ENCODE measurements at places on chromosomes 6 and 20. TPM values are rescaled to one million over a fixed set of nuclear protein-coding genes. Genes with fewer than 3 reads are reported as not detected.

DNA sequence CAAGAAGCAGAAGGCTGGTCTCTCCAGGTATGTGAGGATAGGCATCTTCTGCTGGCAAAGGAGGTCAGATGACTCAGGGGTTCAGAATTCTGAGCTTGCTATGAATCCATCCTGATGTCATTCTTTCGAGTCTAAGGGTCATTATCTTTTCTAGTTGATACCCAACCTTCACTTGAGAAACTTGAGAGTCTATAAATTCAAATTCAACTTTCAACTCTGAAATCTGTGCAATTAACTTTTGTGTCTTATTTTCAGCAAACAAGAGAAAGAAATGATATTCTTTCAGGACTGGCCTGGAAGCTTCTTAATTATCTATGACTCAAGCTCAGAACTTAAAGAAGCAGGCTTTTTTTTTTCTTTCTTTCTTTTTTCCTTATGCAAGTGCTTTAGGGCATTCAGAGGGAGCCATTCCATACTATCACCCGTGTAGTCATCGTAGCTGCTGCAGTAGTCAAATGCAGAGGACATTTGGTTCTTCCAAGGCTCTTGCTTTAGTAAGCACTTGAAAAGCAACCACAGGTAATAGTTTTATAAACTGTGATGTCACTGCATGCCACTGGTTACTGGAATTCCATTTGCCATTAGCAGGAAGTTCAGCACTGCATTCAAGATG lies 93.0 kb downstream of the ADTRP start:
- no peaks in the 10 kb centered on the region for H3K36me3 ChIP-seq
- no peaks in the 10 kb centered on the region for H3K27me3 ChIP-seq
- no peaks in the 10 kb centered on the region for H3K4me1 ChIP-seq
- H3K27ac ChIP-seq, result no peak overlapping the region

- H3K27me3 ChIP-seq, result no peaks in the 10 kb centered on the region
- H3K4me3 ChIP-seq, result no peak overlapping the region
- H3K36me3 ChIP-seq, result peaks cover 65% of the 10 kb centered on the region
- no peak for DNase-seq
- no peaks in the 10 kb centered on the region for H3K4me1 ChIP-seq
Observed at GRCh38 chr20:1160991-1161390, 23.8 kb downstream of the TMEM74B start.

GRCh38 chr20:58117944-58118343 lies 110.5 kb downstream of the ANKRD60 start:
- H3K27me3 ChIP-seq, result no peaks in the 10 kb centered on the region
- no peak overlapping the region for H3K4me3 ChIP-seq
- no peak overlapping the region for H3K27ac ChIP-seq
- peaks cover 18% of the 10 kb centered on the region for H3K4me1 ChIP-seq

DNA sequence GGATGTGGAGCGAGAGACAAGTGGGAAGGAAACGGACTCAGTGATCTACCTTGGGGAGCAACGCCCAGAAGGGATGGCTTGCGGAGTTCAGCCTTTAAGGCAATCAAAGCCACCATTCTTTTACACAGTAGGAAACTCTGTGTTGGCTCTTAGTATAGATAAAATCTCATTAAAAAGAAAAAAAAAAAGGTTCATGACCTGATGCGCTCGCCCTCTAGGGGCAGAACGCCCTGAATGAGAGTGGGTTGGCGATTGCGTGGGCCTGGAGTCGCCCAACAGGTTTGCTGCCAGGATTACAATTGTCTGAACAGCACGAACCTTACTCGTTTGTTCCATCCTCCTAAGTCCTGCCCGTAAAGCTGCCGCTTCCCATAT lies 1.2 kb downstream of the TPD52L1 start:
- H3K27ac ChIP-seq, result peak overlapping the region; percentile 67
- H3K36me3 ChIP-seq, result no peaks in the 10 kb centered on the region
- H3K4me3 ChIP-seq, result peak overlapping the region; percentile 63
- H3K27me3 ChIP-seq, result peaks cover 6% of the 10 kb centered on the region
- DNase-seq, result no peak
- H3K4me1 ChIP-seq, result peaks cover 9% of the 10 kb centered on the region

GRCh38 chr20:47854687-47855212 lies 69.5 kb upstream of the SULF2 start:
- DNase-seq, result no peak
- H3K27ac ChIP-seq, result no peak overlapping the region
- H3K4me1 ChIP-seq, result peaks cover 19% of the 10 kb centered on the region
- H3K36me3 ChIP-seq, result no peaks in the 10 kb centered on the region

- no peaks in the 10 kb centered on the region for H3K36me3 ChIP-seq
- peaks cover 4% of the 10 kb centered on the region for H3K4me1 ChIP-seq
- DNase-seq, result no peak
- H3K4me3 ChIP-seq, result no peak overlapping the region
- H3K27me3 ChIP-seq, result peaks cover 2% of the 10 kb centered on the region
- H3K27ac ChIP-seq, result no peak overlapping the region
Observed at GRCh38 chr6:53353624-53354023, 4.9 kb upstream of the ELOVL5 start.

DNA sequence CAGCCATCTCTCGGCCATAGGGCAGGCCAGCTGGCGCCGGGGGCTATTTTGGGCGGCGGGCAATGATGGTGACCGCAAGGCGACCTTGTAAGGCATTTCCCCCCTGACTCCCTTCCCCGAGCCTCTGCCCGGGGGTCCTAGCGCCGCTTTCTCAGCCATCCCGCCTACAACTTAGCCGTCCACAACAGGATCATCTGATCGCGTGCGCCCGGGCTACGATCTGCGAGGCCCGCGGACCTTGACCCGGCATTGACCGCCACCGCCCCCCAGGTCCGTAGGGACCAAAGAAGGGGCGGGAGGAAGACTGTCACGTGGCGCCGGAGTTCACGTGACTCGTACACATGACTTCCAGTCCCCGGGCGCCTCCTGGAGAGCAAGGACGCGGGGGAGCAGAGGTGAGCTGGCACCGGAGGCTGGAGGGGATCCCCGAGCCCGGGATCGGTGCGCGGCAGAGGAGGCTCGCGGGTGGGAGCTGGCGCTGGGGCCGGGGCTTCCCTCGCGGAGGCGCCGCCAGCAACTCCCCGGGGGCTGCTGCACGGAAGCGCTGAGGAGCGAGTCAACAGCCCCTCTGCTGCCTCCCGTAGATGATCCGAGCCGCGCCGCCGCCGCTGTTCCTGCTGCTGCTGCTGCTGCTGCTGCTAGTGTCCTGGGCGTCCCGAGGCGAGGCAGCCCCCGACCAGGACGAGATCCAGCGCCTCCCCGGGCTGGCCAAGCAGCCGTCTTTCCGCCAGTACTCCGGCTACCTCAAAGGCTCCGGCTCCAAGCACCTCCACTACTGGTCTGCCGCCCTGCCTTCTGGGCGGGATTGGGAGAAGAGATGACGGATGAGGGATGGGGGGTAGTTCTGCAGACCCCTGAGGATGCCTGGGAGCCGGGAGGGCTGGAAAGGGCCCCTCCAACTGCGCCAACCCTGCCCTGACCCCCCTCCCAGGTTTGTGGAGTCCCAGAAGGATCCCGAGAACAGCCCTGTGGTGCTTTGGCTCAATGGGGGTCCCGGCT lies at the start of the genes CTSA and NEURL2:
TSS of gene CTSA (plus strand) at position 351 of the 999 bp plus-strand sequence. CDS start at position 585, 234 bp downstream.
TSS of gene NEURL2 (minus strand) at position 224 of the 999 bp plus-strand sequence. CDS start at position 7, 217 bp downstream.
- peak within 1 kb of the TSS; percentile 90 for H3K4me3 ChIP-seq
- H3K27me3 ChIP-seq, result no peaks in the 10 kb centered on the region
- H3K27ac ChIP-seq, result peak within 1 kb of the TSS; percentile 94
- peaks cover 28% of the 10 kb centered on the region for H3K4me1 ChIP-seq
- DNase-seq, result peak; percentile 97

DNA sequence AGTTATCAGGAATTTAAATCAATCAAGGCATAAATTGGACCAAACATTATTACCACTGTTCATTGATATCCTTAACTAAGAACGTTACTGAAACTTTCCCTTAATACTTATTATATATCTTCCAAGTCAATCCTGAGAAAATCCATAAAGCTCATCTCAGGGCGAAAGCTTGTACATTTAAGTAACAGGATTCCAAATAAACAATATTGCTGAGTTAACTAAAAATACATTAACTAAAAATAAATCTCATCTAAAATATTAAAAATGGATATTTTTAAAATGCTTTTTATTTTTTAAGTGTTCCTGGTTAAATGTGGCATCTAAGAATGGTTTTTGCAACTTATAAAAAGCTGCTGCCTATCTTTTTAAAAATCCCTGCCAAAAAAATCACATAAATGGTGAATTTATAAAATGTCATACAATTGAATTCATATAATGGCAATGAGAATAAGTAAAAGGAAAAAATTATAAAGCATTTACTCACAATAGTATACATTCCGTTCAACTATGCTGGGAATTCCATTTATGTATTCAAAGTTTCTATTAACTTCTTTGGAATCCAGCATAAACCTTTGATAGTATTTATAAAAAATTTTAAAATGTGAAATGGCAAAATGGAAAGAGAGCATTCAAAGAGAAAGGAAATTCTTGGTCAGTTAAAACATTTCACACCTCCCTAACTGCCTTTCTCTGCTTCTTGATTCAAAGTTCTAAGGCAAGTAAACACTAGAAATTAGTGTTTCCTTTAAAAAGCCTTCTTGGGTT lies 20.8 kb upstream of the GMDS start:
- peaks cover 24% of the 10 kb centered on the region for H3K36me3 ChIP-seq
- DNase-seq, result peak; percentile 27
- no peaks in the 10 kb centered on the region for H3K4me1 ChIP-seq
- no peaks in the 10 kb centered on the region for H3K27me3 ChIP-seq
- H3K27ac ChIP-seq, result no peak overlapping the region
- H3K4me3 ChIP-seq, result no peak overlapping the region

GRCh38 chr6:121055572-121056163 lies 278.6 kb downstream of the TBC1D32 start:
- DNase-seq, result peak; percentile 57
- no peak overlapping the region for H3K27ac ChIP-seq
- H3K36me3 ChIP-seq, result no peaks in the 10 kb centered on the region
- no peak overlapping the region for H3K4me3 ChIP-seq
- H3K4me1 ChIP-seq, result no peaks in the 10 kb centered on the region

DNA sequence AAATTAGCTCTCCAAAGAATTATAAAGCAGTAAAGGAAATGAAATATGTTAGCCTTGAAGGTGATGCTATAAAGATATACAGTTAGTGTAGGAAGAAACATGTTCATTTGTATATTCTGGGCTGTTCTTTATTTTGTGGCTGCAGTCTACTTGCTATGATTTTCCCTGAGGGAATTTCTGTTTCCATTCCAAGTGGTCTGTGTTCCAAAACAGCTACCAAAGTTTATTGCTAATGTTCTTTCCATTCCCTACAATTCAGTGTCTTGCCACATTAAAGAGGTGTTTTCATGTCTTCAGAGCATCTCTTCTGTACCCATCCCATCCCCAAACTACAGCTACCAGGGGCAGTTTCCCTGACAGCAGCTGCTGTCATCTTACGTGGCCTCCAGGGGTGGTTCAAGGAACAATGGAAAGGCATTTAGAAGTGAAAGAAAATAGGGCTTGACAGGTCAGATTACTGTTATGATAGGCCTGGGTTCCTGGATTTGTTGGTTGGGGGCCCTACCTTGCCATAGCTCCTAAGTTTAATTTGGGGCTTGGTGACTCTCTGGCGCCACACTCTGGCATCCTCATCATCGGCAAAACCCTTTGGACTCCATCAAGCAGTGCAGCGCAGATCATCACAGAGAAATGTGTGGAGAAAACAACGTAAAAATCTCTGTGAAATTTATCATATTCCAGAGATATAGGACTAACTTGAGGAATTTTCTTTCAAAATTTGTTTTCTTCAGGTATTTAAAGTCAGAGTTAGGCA lies 33.8 kb upstream of the AIG1 start:
- DNase-seq, result peak; percentile 93
- no peak overlapping the region for H3K4me3 ChIP-seq
- no peaks in the 10 kb centered on the region for H3K27me3 ChIP-seq
- peak overlapping the region; percentile 45 for H3K27ac ChIP-seq
- H3K4me1 ChIP-seq, result peaks cover 3% of the 10 kb centered on the region

DNA sequence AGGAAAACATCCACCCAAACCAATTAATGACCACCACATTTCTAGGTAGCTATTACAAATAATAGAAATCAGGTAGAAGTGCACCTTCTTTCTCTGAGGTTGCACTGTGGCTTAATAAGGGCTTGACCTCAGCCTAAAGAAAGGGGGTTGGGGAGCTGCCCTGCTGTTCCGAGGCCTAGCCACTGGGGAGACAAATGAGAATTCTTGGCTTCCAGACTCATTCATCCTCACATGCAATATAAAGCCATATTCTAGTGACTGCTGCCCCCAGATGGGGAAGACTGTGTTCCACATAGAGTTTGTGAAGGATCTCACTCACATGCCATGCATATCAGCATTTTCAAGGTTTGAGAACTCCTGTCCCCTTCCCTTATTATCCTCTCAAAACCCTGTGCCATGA lies 22.9 kb downstream of the SAYSD1 start:
- no peak overlapping the region for H3K4me3 ChIP-seq
- H3K27ac ChIP-seq, result no peak overlapping the region
- H3K36me3 ChIP-seq, result no peaks in the 10 kb centered on the region
- peaks cover 8% of the 10 kb centered on the region for H3K27me3 ChIP-seq

GRCh38 chr6:70520575-70520974 lies 46.2 kb upstream of the SDHAF4 start:
- no peaks in the 10 kb centered on the region for H3K4me1 ChIP-seq
- peak; percentile 1 for DNase-seq
- no peak overlapping the region for H3K4me3 ChIP-seq
- H3K27me3 ChIP-seq, result no peaks in the 10 kb centered on the region

GRCh38 chr6:6746333-6746969 lies 157.9 kb downstream of the LY86 start:
- no peaks in the 10 kb centered on the region for H3K36me3 ChIP-seq
- peak overlapping the region; percentile 96 for H3K27ac ChIP-seq
- peak; percentile 88 for DNase-seq
- H3K27me3 ChIP-seq, result no peaks in the 10 kb centered on the region

DNA sequence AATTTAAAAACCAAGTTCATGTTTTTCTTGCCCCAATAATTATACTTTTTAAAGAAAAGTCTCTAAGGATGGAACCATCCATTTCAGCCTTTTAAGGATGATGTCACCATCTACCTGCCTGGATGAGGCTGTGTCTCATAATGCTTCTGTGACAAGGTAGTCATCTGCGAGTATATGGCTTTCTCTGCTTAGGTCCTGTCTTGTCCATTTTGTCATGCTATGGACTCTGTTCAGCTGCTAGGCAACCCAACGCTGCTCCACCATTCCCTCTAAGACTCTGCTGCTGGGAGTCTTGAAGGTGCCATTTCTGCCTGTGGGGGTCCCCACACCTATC lies 459.8 kb upstream of the RUNX2 start:
- H3K27ac ChIP-seq, result no peak overlapping the region
- no peaks in the 10 kb centered on the region for H3K4me1 ChIP-seq
- no peak for DNase-seq
- H3K4me3 ChIP-seq, result no peak overlapping the region

- no peaks in the 10 kb centered on the region for H3K27me3 ChIP-seq
- H3K36me3 ChIP-seq, result no peaks in the 10 kb centered on the region
- no peaks in the 10 kb centered on the region for H3K4me1 ChIP-seq
- no peak for DNase-seq
- H3K27ac ChIP-seq, result no peak overlapping the region
Observed at GRCh38 chr6:15776458-15776980, 113.7 kb upstream of the DTNBP1 start.

The TCP1 gene
- 176 TPM for total RNA-seq

The LY6G6D gene
- 0.58 TPM for total RNA-seq

The NRN1 gene
- 23.9 TPM for total RNA-seq

The RAB23 gene
- total RNA-seq, result 19.6 TPM
